ENCODE measurements at places on chromosomes 2 and 18. TPM values are rescaled to one million over a fixed set of nuclear protein-coding genes. Genes with fewer than 3 reads are reported as not detected.

GRCh38 chr2:112896909-112897623 lies 13.9 kb upstream of the IL37 start:
- H3K27me3 ChIP-seq: peaks cover 16% of the 10 kb centered on the region
- no peak overlapping the region for H3K4me3 ChIP-seq
- no peaks in the 10 kb centered on the region for H3K36me3 ChIP-seq
- no peak for DNase-seq
- H3K4me1 ChIP-seq: no peaks in the 10 kb centered on the region

GRCh38 chr2:95310216-95310615 lies 13.1 kb downstream of the KCNIP3 start:
- H3K4me3 ChIP-seq: no peak overlapping the region
- no peak overlapping the region for H3K27ac ChIP-seq
- no peak for DNase-seq

Gene CHRNG
- total RNA-seq: not detected

GRCh38 chr2:200397785-200398184 lies 91.3 kb downstream of the SPATS2L start:
- no peak overlapping the region for H3K27ac ChIP-seq
- DNase-seq: no peak
- no peaks in the 10 kb centered on the region for H3K27me3 ChIP-seq
- H3K4me1 ChIP-seq: peaks cover 5% of the 10 kb centered on the region
- no peak overlapping the region for H3K4me3 ChIP-seq

DNA sequence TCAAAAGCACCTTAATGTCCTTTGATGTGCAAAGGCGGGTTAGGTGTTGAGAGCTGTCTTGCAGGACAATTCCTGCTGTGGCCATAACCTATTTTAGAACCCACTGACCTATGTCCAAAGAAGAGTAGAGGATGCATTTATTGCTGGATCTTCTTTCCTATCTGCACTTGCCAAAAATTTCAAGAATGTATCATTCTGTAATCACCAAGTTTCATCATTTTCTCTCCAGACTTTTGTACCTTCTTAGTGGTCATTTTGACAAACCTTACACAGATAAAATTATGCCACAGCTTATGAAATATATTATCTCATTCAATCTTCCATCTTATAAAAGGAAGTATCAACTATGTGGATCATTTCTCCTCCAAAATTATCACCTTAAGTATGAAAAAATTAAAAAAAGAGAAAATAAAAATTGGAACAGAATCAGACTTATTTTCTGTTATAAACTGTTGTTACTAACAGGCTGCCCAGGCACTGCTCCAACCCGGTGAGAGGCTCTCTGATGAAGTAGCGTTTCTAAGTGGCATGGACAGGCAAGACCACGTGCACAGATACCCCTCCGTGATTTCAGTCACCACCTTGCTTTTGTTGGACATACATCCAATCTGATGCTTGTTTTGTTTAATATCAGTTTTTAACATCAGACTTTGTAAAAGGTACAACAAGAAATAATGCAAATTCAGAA lies 559.9 kb upstream of the ID2 start:
- no peak overlapping the region for H3K4me3 ChIP-seq
- H3K27me3 ChIP-seq: peaks cover 2% of the 10 kb centered on the region
- H3K4me1 ChIP-seq: peaks cover 15% of the 10 kb centered on the region

Gene ARHGAP28
- not detected for total RNA-seq

DNA sequence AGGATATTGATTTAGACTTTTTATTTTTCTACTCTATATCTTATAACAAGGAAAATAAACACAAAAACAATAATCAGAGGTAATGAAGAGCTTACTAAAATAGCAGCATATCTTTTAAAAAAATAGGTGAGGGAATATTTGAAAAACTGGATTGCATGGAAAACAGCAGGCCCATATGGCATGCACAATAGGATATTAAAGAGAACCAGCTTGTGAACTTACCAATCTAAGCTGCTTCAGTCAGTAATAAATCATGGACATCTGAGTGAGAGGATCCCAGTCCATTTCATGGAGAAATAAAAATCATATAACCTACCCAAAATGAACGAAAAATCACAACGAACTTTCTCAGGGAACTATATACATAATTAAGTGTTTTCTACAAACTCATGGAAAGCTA lies 634.6 kb downstream of the ADCYAP1 start:
- no peak overlapping the region for H3K27ac ChIP-seq
- no peaks in the 10 kb centered on the region for H3K27me3 ChIP-seq
- no peaks in the 10 kb centered on the region for H3K36me3 ChIP-seq
- H3K4me3 ChIP-seq: no peak overlapping the region
- DNase-seq: no peak
- H3K4me1 ChIP-seq: no peaks in the 10 kb centered on the region

Gene MOGAT1
- not detected for total RNA-seq

DNA sequence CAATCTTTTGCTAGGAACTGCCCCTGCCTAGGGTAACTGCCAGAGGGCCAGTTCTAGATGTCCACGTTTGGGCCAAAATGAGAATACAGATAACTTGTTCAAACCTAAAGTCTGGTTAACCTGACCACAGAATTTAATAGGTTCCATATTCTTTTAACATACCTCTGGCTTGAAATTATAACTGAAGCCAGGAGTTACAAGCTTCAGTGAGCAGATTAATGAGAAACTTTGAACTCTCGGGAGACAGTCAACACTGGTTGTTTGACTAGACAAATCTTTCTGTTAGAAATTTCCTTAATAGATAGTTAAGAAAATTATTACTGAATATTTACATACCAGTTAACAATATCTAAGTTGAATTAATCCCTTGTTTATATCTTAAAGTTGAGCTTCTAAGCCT lies 110.0 kb upstream of the KLF7 start:
- H3K27me3 ChIP-seq: no peaks in the 10 kb centered on the region
- no peak overlapping the region for H3K27ac ChIP-seq
- no peaks in the 10 kb centered on the region for H3K36me3 ChIP-seq
- no peak overlapping the region for H3K4me3 ChIP-seq

GRCh38 chr2:235564884-235565530 lies 71.2 kb downstream of the AGAP1 start:
- no peak for DNase-seq
- no peaks in the 10 kb centered on the region for H3K4me1 ChIP-seq
- H3K36me3 ChIP-seq: no peaks in the 10 kb centered on the region
- H3K27me3 ChIP-seq: peaks cover 27% of the 10 kb centered on the region
- no peak overlapping the region for H3K4me3 ChIP-seq
- H3K27ac ChIP-seq: no peak overlapping the region

- H3K4me3 ChIP-seq: no peak overlapping the region
- H3K27ac ChIP-seq: no peak overlapping the region
- H3K4me1 ChIP-seq: no peaks in the 10 kb centered on the region
- peaks cover 18% of the 10 kb centered on the region for H3K27me3 ChIP-seq
- no peak for DNase-seq
These were observed 160.0 kb downstream of the CLIP4 start for GRCh38 chr2:29275186-29275585.

DNA sequence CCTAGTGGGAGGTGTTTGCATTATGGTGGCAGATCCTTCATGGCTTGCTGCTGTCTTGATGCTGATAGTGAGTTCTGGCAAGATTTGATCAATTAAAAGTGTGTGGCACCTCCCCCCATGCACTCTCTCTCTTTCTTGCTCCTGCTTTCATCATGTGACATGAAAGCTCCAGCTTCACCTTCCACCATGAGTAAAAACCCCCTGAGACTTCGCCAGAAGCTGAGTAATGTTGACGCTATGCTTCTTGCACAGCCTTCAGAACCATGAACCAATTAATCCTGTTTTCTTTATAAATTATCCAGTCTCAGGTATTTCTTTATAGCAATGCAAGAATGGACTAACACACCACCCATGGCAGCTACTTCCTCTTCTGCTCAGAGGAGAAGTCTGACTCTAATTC lies 2181.4 kb upstream of the PIK3C3 start:
- H3K27me3 ChIP-seq: no peaks in the 10 kb centered on the region
- H3K36me3 ChIP-seq: no peaks in the 10 kb centered on the region

- H3K4me1 ChIP-seq: no peaks in the 10 kb centered on the region
- no peaks in the 10 kb centered on the region for H3K36me3 ChIP-seq
- H3K4me3 ChIP-seq: no peak overlapping the region
- DNase-seq: no peak
- H3K27me3 ChIP-seq: no peaks in the 10 kb centered on the region
- no peak overlapping the region for H3K27ac ChIP-seq
These were observed 295.6 kb upstream of the DLGAP1 start for GRCh38 chr18:4750393-4751346.

Gene REG1B
- not detected for total RNA-seq

Gene ANKRD29
- not detected for total RNA-seq

DNA sequence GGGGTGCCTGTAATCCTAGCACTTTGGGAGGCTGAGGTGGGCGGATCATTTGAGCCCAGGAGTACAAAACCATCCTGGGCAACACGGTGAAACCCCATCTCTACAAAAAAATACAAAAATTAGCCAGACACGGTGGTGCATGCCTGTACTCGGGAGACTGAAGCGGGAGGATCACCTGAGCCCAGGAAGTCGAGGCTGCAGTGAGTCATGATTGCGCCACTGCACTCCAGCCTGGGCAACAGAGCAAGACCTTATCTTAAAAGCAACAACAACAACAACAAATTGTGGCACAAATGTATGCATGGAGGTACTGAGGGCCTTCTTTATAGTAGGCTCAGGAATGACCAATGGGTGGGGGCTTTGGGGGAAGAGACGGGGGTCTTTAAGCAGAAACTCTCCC lies 38.5 kb downstream of the HPCAL1 start:
- H3K27me3 ChIP-seq: no peaks in the 10 kb centered on the region
- peaks cover 2% of the 10 kb centered on the region for H3K36me3 ChIP-seq
- DNase-seq: no peak
- H3K27ac ChIP-seq: no peak overlapping the region

- peaks cover 4% of the 10 kb centered on the region for H3K36me3 ChIP-seq
- no peak for DNase-seq
- H3K27ac ChIP-seq: no peak overlapping the region
These were observed 82.7 kb downstream of the ORC4 start for GRCh38 chr2:147937744-147938349.

Gene ESCO1
- total RNA-seq: 22.0 TPM

DNA sequence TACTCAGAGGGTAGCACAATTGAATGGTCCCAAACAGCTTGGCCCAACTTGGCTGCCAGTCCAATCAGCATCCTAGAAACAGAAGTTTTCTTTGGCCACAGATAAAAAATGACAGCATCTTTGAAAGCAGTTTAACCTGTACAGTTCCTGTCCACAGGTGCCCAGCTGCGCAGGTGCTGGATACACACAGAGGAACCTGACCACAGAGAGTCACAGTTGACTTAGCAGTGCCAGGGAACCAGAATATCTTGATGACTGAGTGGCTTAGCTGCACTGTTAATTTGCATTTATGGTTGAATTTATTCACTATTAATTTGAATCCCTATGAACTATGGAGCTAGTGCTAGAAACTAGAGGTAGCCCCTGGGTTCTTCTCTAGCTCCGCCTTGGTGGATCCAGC lies 93.7 kb downstream of the TPGS2 start:
- H3K27me3 ChIP-seq: peaks cover 1% of the 10 kb centered on the region
- DNase-seq: no peak
- no peak overlapping the region for H3K4me3 ChIP-seq
- no peak overlapping the region for H3K27ac ChIP-seq
- no peaks in the 10 kb centered on the region for H3K36me3 ChIP-seq

Gene PSMA8
- total RNA-seq: 1.3 TPM
